ENCODE measurements at places on chromosomes 12 and 14.

DNA sequence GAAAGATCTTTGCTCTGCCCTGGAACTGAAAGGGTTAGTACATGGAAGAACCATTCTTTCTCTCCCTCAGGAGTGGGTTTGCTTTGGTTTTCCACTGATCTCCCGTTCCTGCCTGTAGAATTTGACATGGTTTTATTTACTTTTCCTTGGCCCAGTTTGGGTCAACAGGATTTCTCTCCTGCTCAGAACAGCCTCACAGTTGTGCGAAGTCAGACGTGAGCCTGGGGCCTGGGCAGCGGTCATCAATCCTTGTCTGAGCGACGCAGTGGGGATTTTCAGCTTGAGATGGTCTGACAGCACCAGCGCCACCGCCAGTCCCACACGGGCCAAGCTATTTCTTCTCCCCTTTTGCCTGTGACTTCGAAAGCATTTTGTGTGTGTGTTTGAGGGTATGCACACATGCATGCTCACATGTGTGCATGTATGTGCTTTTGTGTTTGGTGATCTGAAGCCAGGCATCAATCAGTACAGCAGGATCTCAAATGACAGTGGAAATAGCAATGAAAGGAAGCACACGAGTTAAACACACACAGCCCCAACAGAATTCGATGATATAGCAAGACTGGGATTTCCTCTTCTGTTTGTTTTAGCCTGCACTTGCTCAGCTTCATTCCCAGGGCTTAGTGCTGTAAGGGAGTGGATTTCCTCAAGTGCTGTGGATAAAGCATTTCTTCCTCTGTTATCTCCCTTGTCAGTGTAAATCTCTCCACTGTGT, 58.3 kb downstream of the SMOC1 start:
- no peak for DNase-seq

DNA sequence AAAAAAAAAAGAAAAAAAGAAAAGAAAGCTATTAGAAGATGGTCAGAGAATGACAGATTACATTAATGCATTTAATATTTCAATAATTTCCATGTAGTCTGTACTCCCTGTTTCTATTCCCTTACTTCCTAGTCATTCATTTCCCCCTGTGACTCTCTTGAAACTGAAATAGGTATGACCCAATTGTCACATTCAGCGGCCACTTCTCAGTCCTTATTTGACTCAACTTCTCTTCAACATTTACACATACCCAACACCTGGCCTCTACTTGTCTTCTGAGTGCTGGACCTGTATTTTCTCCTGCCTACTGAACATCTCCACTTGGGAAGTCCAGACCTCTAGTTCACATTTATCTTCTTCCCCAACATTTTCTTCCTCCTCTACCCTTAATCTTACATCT, 7.2 kb downstream of the EEA1 start:
- DNase-seq: no peak

DNA sequence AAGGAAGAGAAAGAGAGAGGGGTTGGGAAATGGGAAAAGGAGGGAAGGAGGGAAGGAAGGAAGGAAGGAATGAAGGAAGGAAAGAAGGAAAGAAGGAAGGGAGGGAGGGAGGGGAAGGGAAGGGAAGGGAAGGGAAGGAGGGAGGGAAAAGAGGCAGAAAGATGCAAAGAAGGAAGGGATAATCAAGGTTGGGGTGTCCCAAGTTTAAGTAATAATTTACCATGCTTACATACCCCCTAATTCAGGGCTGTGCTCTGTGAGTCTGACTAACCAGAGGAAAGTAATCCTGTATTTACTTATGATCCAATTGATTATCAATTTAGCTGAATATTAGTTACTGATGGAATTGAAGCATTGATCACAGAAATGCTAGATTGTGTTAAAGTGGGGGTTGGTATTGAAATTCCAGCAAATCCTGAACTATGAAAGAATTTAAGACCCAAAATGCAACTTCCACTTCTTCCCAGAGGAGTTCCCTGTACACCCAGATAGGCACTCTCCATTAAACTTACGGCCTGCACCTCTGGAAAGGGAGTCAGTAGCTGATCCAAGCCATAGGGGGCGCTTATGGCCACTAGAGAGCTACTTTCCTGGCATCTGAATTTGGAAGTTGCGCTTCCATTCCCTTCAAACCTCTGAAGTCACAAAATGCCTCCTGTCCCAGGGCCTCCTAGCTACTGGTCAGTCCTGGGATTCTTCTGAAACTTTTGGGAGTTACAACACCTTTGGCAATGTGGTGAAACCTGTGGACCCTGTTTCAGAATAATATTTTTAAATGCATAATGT, 162.7 kb upstream of the PWP1 start:
- DNase-seq: no peak

- no peak for DNase-seq
These were observed 5.2 kb upstream of the TMEM132C start for GRCh38 chr12:128261757-128262156.

- DNase-seq: no peak
These were observed 38.5 kb downstream of the TMEM120B start for GRCh38 chr12:121751034-121751433.

DNA sequence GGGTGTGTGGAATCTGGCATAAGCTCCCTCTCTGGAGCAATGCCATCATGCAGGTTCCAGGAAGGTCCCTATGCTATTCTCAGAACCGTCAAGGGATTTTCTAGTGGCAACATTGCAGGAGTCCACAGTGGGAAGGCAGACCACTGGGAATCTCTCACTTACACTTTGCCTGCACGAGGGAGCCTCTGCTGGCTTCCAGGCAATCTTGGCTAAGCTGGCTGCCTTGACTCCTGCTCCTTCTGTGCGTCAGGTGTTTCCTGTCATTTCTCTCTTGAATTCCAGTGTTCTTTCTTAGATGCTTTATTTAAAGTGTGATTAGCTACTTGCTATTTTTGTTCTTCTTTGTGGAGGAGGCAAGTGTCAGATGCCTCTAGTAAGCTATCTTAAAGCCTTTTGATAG, 414.0 kb upstream of the ATP2B1 start:
- DNase-seq: no peak

DNA sequence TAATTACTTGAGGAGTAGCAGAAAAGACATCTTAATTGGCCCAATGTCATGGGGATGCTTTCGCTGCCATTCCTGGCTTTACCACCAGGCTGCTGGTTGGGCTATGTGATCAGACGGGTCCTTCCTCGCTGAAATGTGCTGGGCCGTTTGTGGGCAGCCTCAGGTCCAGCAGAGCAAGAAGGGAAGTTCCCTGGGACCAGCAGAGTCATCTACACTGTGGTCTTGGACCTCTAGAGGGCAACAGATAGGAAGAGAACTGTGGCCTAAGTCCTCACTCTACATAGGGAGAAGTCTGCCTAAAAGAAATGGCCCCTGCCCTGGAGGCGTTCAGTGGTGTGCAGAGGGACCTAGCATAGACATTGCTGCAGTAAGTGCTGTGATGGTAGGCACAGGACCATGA, 10.9 kb downstream of the EVL start:
- no peak for DNase-seq

DNA sequence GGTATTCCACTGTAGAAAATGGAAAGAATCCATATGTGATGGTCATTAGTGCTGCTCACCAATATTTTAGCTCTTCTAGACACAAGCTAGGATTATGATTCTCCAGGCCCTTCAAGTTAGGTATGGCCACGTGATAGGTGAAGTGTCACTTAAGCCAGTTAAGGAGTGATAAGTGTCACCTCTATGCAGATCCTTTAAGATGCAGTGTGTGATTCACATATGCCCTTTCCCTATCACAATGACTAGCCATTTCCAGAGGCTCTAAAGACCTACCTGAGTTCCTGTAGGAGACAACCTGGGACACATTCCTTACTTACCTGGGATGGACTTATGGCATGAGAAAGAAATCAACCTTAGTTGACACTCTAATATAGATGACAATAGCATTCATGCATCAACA, 343.2 kb downstream of the NELL2 start:
- DNase-seq: no peak

DNA sequence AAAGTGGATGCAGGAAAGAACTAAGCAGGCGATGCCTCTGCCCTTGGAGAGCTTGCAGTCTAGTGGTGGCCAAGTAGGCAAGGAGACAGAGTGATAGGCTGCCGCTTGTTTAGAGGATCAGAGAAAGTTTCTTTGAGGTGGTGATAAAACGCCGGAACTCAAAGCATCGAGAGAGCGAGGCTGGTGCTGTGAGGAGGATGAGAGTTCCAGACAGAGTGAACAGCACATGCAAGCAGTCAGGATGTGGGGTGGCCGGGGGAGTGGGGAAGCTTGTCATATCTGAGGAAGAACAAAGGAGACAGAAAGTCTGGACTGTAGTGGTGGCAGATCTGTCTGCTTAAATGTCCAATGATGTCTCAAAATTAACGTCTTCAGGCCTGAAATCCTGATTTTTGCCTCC, 319.7 kb downstream of the SNAPC1 start:
- DNase-seq: no peak

- peak; percentile 19 for DNase-seq
These were observed 13.3 kb upstream of the MAP3K9 start for GRCh38 chr14:70822530-70823185.

DNA sequence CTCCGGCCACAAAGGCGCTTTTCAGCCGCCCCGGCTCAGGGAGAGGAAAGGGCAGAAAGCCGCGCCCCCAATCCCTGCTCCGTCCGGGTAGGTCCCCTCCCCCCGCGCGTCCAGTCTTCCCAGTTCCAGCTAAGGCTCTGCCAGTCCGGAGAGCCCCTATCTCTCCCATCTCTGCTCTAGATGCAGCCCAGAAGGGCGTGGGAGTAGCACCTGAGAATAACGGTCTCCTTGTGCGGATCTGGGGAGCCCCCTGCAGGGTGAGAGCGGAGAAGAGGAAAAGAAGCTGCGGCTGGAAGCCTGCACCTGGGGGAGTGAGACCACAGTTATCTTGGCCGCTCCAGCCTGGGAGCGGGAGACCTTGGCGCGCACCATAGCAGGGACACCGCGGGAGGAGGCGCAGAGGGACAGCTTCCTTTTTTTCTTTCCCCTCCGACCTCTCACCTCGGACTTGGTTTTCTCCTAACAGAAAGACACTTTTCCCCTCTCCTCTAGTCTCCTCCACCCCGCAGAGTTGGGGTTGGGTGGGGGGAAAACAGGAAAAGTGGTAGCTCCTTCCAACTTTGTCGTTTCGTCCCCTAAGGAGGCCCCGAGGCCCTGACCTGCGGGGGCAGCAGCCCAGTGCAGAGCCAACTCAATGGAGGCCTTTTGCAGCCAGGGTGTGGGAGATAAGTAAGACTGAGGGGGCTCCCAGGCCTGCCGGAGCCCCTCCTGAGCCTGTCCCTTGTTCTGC, 2.4 kb downstream of the DHH start:
- DNase-seq: no peak

DNA sequence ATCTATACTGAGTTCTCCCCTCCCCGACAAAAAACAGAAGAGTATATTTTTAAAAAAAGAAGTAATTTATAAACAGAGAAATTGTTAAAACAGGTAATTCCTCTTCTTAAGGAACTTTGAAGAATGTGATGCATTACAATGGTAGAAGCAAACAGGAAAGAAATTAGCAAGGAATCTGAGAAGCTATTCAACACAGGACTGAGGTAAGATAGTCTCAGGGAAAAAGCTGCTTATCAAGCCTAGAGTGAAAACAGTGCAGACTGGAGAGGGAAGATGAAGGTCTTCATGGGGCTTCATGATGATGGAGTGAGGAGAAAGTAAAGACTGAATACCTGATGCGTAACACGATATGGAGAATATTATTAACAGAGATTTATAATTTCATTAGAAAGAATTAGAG, 880.0 kb downstream of the SLC16A7 start:
- no peak for DNase-seq

Measured in fibroblast of skin of right quadriceps (primary cell).